ENCODE measurements at places on chromosomes 4 and X.

- DNase-seq: no peak
These were observed 1.2 kb upstream of the CCNG2 start for GRCh38 chr4:77155631-77156452.

DNA sequence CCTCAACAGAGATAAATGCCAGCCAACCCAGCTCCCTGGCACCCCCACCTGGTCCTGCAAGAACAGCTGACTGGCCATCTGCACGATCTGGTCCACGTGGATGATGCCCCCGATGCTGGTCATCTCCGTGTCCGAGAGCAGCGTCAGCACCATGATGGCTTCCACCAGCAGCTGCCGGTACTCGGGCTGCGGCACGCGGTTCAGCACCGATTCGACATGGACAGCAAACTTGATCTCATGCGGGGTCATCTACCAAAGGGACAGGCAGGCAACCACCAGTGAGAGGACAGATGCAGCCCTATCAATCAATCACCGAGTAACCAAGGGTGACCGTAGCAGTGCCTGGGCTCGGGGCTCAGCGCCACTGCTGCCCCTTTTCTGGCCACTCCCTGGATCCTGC is 89.8 kb downstream of the PHKA2 start:
- DNase-seq: no peak

DNA sequence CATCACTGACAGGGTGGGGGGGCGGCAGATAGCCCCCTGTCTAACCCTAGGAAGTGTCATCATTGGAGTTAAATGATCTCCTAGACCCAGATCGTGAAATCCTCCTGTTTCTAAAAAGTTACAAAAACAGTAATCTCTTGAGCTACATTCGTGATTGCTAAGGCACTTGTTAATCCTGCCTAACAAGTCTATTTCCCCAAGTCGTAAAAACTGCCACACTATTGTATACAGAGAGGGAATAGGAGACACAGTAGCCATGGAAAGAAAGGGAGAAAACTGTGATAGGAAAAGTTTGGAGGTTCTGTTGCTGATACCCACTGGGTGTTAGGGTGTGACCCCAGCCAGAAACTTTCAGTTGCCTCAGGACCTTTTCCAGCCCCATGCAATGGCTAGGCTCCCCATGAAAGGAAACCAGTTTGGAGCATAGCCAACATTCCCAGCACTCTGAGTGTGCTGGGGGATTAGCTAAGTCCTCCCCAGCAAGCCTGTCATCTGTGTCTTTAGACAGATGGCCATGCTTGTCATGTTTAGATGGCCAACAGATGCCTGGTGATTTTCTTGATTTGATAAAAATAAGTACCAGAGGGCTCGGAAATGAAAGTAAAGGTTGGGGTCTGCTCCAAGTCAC is 63.3 kb upstream of the ANXA10 start:
- DNase-seq: no peak

DNA sequence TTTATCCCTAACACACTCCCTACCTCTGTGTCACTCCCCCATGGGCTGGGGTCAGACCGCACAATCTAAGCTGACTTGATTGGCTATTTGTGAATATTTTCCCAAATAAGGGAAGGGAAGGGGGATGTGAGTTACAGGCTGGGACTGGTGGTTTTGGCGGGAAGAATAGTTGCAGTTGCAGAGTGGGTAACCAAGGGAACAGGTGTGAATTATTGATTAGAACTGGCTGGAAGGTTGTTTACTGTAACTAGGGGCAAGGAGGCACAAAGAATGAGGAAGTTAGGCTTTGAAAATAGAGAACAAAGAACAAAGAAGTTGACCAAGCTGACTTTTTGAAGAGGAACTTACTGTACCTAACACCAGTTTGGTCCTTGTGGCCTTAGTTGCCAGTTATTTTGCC is 88.0 kb upstream of the XAGE2 start:
- DNase-seq: no peak

All from right renal pelvis (tissue), 4 donors.